ENCODE measurements at places on chromosomes 3 and 15. TPM values are rescaled to one million over a fixed set of nuclear protein-coding genes. Genes with fewer than 3 reads are reported as not detected.

- no peaks in the 10 kb centered on the region for H3K36me3 ChIP-seq
- no peak overlapping the region for H3K27ac ChIP-seq
- DNase-seq = no peak
- H3K4me3 ChIP-seq = no peak overlapping the region
- no peaks in the 10 kb centered on the region for H3K27me3 ChIP-seq
Observed at GRCh38 chr3:184687363-184688015, 24.4 kb downstream of the MAGEF1 start.

The CACNA2D3 gene
- 0.76 TPM for total RNA-seq

DNA sequence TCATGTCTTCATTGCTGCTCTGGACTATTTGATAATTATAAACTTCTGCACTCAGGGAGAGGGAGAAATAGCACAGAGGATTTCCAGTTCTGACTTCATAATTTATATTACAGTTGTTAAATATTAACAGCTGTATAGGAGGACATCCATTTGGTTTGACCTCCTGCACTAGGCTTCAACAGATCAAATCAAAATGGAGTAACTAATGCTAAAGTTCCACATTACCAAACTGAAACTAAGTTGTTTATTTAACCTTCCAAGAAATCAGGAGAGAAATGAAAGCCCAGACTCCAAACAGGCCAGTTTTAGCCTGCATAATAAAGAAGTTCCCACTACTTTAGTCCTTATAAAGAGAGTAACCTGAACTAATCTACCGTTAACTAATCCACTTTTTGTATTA, 4.6 kb downstream of the PLSCR2 start:
- H3K27ac ChIP-seq = no peak overlapping the region
- DNase-seq = no peak
- no peaks in the 10 kb centered on the region for H3K36me3 ChIP-seq
- H3K4me3 ChIP-seq = no peak overlapping the region

GRCh38 chr3:157573281-157573680, 70.1 kb upstream of the VEPH1 start:
- peaks cover 11% of the 10 kb centered on the region for H3K4me1 ChIP-seq
- H3K27ac ChIP-seq = no peak overlapping the region
- H3K36me3 ChIP-seq = no peaks in the 10 kb centered on the region
- H3K27me3 ChIP-seq = no peaks in the 10 kb centered on the region
- H3K4me3 ChIP-seq = no peak overlapping the region

GRCh38 chr3:66195347-66195783, 25.4 kb upstream of the SLC25A26 start:
- DNase-seq = no peak
- H3K27ac ChIP-seq = no peak overlapping the region
- H3K36me3 ChIP-seq = no peaks in the 10 kb centered on the region
- peak overlapping the region; percentile 26 for H3K4me3 ChIP-seq
- peaks cover 7% of the 10 kb centered on the region for H3K4me1 ChIP-seq

DNA sequence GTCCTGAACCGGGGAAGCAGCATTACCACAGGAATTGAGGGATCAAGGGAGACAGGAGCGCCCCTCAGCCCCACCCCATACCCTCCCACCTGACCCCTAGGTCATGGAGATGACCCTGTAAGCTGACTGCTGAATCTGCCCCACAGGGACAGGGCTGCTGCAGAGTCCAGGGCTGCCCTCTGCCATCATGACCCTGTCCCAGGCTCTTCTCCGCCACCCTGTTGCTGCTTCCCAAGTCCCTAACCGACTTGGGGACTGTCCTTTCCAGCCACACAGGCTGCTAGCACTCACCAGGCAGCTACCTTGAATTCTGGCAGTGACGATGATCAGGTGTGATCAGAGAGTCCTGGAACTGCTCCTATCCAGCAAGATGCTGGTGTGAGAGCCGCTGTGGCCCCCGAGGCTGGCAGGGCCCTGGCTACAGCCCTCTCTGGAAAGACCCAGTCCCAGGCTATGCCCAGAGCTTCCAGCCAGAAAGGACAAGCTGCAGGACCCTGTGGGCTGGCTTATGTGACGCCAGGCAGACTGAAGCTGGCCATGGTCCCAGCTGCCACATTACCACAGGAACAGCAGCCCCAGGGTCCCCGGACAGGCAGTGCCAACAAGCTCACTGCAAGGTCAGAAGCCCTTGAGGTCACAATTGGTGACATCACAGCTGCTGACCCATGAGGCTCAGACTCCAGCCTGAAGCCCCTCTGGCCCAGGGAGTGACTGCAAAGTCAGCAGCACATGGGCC, at the start of gene C3orf22:
Gene C3orf22 (minus strand): TSS at position 597 of the 736 bp plus-strand sequence. CDS start 5,542 bp downstream, outside the sequence.
- no peaks in the 10 kb centered on the region for H3K4me1 ChIP-seq
- H3K27ac ChIP-seq = no peak within 1 kb of the TSS
- DNase-seq = peak; percentile 56
- H3K27me3 ChIP-seq = no peaks in the 10 kb centered on the region
- H3K4me3 ChIP-seq = no peak within 1 kb of the TSS

The CMTM7 gene
- 7.6 TPM for total RNA-seq

DNA sequence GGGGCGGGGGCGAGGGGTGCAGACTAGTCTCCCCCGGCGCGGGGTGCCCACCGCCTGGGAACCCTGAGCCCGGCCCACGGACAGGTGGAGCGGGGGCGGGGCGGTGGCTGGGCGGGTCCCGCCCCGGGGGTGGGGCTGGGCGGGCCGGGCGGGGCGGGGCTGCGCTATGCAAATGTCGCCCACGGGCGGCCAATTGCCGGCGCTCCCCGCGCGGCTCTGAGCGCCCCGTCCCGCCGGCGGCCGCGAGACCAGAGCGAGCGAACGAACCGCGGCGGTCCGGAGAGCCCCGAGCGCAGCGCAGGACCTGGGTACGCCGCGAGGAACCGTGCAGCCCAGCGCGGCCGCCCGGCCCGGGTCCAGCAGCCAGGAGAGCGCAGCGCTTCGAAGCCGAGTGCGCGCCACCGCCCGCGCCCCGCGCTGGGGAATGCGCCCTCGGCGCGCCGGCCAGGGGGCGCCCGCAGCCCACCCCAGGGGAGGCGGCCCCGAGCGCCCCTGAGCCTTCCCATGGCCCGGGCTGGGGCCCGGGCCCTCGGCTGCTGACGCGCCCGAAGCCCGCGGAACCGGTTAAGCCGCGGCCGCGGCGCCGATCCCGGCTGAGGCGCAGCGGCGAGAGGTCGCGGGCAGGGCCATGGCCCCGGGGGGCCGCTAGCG, at the start of gene SEMA3F:
Gene SEMA3F (plus strand): TSS at position 485 of the 651 bp plus-strand sequence. CDS start 4,299 bp downstream, outside the sequence.
- peaks cover 87% of the 10 kb centered on the region for H3K4me1 ChIP-seq
- peaks cover 7% of the 10 kb centered on the region for H3K27me3 ChIP-seq
- H3K4me3 ChIP-seq = peak within 1 kb of the TSS; percentile 64
- peak within 1 kb of the TSS; percentile 90 for H3K27ac ChIP-seq
- DNase-seq = no peak

The EOMES gene
- total RNA-seq = not detected

The CKMT1A gene
- total RNA-seq = 77.6 TPM

The CFAP44 gene
- total RNA-seq = 17.2 TPM

DNA sequence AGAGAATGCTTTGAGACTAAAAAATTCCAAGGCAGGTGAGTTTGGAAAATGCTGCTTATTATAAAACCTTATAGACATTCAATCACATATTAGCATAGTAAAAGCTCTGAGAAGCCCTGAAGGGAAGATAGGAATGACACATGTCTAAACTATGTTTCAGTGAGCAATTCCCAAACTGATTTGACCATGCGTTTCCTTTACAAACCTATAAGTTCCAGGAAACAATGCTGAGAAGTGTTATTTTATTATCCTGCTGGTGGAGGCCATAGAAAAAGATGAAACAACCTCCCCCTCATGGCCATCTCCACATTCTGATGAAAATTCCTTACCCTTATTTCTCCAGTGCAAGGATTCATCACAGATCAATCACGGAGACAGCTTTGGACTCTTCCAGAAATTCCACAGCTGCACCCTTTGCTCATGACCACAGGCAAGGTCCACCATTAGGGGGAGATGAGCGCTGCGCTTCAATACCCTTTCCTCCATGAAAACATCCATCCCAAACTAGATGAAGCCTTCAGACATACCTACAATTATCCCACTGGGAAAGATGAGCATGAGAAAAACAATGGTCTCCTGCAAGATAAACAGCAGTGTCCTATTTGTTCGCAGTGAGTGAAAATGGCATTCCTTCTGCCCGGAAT, 372.1 kb downstream of the MAGI1 start:
- H3K36me3 ChIP-seq = no peaks in the 10 kb centered on the region
- H3K4me1 ChIP-seq = peaks cover 3% of the 10 kb centered on the region
- no peak for DNase-seq
- no peak overlapping the region for H3K4me3 ChIP-seq

GRCh38 chr3:111538681-111539083, 3.3 kb upstream of the CD96 start:
- H3K36me3 ChIP-seq = no peaks in the 10 kb centered on the region
- H3K27me3 ChIP-seq = no peaks in the 10 kb centered on the region
- DNase-seq = no peak
- H3K4me3 ChIP-seq = no peak overlapping the region
- H3K27ac ChIP-seq = no peak overlapping the region

GRCh38 chr3:55544219-55544618, 57.1 kb upstream of the WNT5A start:
- no peaks in the 10 kb centered on the region for H3K27me3 ChIP-seq
- no peak for DNase-seq
- no peaks in the 10 kb centered on the region for H3K4me1 ChIP-seq
- no peak overlapping the region for H3K27ac ChIP-seq

The ANKRD63 gene
- total RNA-seq = not detected

DNA sequence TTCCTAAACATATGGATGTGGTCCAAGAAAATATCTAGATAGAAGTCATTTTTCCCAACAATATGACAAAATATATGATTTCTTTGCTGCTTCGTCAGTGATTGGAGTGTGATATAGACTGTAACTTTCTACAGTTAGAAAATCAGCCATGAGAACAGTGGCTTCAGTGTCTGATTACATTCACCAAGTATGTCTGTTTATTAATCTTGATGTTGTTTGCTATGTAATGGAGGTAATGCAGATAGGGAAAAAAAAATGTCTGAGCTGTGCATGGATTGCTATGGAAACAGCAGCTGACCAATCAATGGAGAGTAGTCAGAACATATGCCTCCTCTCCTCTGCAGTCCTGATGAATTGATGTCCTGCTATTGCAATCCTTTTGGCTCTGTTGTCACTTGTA, 72.3 kb upstream of the GAP43 start:
- H3K36me3 ChIP-seq = no peaks in the 10 kb centered on the region
- no peak for DNase-seq
- H3K27me3 ChIP-seq = no peaks in the 10 kb centered on the region
- no peak overlapping the region for H3K4me3 ChIP-seq

The FBXW12 gene
- total RNA-seq = not detected

The PTPRG gene
- total RNA-seq = 13.7 TPM

All from suprapubic skin (tissue), 4 donors.